Heart right ventricle (tissue), 16 donors: ENCODE measurements at places on chromosomes 16 and 17. TPM values are rescaled to one million over a fixed set of nuclear protein-coding genes. Genes with fewer than 3 reads are reported as not detected.
A peak's percentile ranks its signal among the peaks of the same experiment; 100 is the strongest.

The GCGR gene
- polyA plus RNA-seq: not detected

- DNase-seq: no peak
Observed at GRCh38 chr16:70460737-70461261, 6.4 kb downstream of the FCSK start.

The RASL10B gene
- 3.9 TPM for polyA plus RNA-seq

GRCh38 chr17:67013891-67014290 lies 30.5 kb upstream of the CACNG1 start:
- DNase-seq: no peak

DNA sequence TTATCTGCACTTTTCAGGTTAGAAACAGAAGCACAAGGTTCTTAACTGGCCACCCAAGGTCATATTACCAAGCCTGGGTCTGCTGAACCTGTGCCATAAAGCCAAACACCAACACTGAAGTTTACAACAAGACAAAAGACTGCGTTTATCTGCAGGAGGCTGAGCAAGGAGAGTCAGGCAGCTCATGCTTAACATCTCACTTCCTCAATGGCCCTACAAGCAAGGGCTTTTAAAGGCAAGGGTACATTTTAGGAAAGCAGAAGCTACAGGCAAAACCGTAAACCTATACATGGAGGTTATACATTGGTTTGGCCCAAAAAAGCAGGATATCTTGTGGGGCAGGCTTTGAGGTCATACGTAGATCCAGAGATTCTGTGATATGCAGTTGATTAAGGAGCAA lies 91.2 kb downstream of the GNAO1 start:
- DNase-seq: no peak

- no peak for DNase-seq
Observed at GRCh38 chr16:87809150-87809902, 43.5 kb upstream of the KLHDC4 start.

The CCDC154 gene
- 0.49 TPM for polyA plus RNA-seq

GRCh38 chr17:46053911-46054534 lies 55.0 kb downstream of the STH start:
- DNase-seq: no peak

- DNase-seq: no peak
Observed at GRCh38 chr16:53991754-53992378, 287.9 kb downstream of the FTO start.

The TPSB2 gene
- 1.7 TPM for polyA plus RNA-seq

DNA sequence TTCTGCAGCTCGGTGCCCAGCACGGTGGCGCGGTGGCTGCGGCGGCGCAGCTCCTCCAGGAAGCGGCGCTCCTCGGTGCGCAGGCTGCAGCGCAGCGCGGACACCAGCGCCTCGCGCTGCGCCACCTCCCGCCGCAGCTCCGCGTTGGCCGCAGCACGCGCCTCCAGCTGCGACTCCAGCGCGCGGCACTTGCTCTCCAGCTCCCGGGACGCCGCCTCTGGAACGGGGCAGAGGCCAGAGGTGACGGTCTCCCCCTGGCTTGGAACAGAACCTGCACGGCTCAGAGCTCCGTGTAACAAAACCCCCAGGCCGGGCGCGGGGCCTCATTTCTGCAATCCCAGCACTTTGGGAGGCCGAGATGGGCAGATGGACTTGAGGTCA lies 13.2 kb upstream of the CLUH start:
- no peak for DNase-seq

GRCh38 chr16:24971718-24972117 lies 43.5 kb downstream of the ARHGAP17 start:
- no peak for DNase-seq

The RHBDF1 gene
- 36.9 TPM for polyA plus RNA-seq

DNA sequence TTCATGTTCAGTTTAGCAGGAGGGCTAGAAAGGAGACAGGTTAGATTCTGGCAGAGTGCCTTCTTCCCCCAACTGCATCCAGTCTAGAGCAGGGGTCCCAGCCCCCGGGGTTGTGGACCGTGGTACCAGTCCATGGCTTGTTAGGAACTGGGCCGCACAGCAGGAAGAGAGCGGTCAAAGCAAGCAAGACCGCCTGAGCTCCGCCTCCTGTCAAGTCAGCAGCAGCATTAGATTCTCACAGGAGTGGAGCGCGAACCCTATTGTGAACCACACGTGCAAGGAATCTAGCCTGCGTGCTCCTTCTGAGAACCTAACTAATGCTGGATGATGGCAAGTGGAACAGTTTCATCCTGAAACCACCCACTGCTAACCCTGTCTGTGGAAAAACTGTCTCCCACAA lies 95.0 kb downstream of the HIC1 start:
- DNase-seq: no peak

- DNase-seq: peak; percentile 43
Observed at GRCh38 chr16:2082171-2082982, 34.6 kb downstream of the TSC2 start.

- DNase-seq: no peak
Observed at GRCh38 chr17:74633326-74633725, 9.8 kb upstream of the CD300E start.

DNA sequence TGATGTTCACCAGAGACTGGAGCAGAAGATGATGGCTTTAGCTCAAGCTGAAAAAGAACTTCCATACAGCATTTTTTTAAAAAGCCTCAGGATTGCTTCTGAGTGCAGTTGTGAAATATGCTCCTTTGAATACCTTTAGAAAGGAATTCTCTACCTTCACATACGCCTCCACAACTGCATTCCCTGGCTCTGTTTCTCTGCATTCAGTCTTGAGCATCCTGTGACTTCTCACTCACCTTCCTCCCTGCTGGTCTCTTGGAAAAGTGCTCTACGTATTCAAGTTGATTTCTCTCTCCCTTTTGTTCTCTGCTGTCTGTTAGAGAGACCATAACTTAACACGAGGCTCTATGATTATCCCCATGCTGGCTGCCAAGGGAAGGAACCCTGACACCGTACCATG lies 34.5 kb downstream of the HS3ST2 start:
- no peak for DNase-seq

GRCh38 chr17:45705123-45706009 lies 78.8 kb upstream of the CRHR1 start:
- no peak for DNase-seq

The KRT39 gene
- not detected for polyA plus RNA-seq

DNA sequence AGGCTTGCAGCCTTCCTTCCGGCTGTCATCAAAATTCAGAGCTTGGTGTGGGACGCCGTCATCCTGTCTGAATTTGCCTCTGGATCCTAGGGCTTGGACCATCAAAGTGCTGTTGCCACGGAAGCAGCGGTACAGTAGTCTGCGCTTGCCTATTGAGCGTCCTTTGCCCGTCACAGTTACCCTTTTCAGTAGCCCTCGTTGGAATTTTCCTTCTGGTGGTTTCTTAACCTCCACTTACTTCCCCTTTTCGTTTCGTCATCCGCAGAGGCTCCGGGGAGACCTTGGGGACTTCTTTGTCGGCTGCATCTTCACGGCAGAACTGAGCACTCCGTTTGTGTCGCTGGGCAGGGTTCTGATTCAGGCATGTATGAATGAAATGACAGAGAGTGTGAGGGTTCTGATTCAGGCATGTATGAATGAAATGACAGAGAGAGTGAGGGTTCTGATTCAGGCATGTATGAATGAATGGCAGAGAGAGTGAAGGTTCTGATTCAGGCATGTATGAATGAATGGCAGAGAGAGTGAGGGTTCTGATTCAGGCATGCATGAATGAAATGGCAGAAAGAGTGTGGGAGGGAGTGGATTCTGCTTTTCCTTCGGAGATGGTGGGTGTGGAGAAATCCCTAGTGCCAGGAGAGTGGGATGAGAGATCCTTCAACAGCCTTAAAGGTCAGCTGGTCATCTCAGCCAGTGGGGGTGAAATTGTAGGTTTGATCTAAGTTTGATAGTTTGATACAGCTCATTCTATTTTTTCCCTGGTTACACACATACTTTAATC lies 8.0 kb downstream of the TLCD3A start:
- no peak for DNase-seq

DNA sequence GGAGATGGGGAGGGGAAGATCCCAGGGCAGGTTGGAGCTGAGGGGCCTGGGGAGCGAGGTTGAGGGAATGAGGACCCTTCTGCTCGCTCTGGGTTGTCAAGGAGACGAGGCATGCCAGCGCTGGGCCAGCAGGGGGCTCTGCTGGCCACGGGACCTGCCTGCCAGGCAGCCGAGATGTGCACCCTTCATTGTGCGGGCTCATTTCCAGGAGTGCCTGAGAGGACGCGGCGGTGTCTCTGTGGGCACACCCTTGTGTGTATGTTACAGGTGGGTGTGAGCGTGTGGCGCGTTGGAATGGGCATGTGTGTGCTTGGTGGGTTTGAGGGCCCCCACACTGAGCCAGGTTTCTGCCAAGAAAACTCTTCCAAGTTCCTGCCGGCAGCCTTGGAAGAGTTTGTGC lies 15.9 kb downstream of the ARHGAP23 start:
- DNase-seq: peak; percentile 75

The AHSP gene
- not detected for polyA plus RNA-seq

DNA sequence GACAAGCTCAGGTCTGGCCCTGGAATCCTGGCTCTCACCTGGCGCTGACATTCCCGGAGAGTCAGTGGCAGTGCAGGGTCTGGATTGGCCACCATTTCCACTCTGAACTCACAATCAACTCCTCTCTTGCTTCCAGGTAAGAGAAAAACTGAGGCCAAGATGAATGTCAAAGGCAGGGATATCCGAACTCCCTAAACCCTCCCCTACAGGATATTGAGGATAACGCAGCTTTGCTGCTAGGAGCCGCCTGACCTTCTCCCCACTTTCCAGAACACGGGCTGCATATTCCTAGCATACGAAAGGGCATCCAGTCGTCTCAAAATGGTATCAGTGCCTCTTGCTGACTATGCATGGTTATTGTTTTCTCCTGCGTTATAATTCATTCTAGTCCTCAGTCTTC lies 473.4 kb downstream of the SOX9 start:
- DNase-seq: no peak

DNA sequence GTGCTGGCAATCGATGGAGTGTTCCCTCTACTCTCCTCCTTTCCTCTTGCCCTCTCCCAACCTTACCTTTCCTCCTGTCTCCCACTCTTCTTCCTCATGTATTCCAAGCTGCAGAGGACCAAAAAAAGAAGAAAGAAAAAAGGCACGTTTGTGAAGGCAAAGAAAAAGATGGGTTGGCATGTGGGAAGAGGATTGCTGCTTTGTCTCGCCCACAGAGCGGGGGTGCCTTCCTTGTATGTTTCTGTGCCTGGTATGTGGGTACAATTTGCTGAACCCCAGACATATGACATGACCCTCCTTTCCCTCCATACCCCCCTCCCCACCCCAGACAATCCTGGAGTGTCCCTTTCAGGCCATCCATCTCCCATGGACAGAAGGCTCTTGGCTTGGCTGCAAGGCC lies 13.1 kb upstream of the CTCF start:
- no peak for DNase-seq
